Right renal cortex interstitium (tissue), 3 donors: ENCODE measurements at places on chromosomes 1 and 21. TPM values are rescaled to one million over a fixed set of nuclear protein-coding genes. Genes with fewer than 3 reads are reported as not detected.

WNT2B gene
- polyA plus RNA-seq: 1.8 TPM

CR2 gene
- 1.7 TPM for polyA plus RNA-seq

ACKR1 gene
- polyA plus RNA-seq: 0.31 TPM

CCNL2 gene
- polyA plus RNA-seq: 230 TPM

GNAT2 gene
- not detected for polyA plus RNA-seq

ELF3 gene
- 42.8 TPM for polyA plus RNA-seq

MPL gene
- 0.55 TPM for polyA plus RNA-seq

NHLH1 gene
- 0.06 TPM for polyA plus RNA-seq

SERINC2 gene
- polyA plus RNA-seq: 32.6 TPM

C1orf94 gene
- polyA plus RNA-seq: not detected

GABPA gene
- 48.3 TPM for polyA plus RNA-seq

RNF186 gene
- polyA plus RNA-seq: 0.28 TPM

CNN3 gene
- polyA plus RNA-seq: 421 TPM

DNA sequence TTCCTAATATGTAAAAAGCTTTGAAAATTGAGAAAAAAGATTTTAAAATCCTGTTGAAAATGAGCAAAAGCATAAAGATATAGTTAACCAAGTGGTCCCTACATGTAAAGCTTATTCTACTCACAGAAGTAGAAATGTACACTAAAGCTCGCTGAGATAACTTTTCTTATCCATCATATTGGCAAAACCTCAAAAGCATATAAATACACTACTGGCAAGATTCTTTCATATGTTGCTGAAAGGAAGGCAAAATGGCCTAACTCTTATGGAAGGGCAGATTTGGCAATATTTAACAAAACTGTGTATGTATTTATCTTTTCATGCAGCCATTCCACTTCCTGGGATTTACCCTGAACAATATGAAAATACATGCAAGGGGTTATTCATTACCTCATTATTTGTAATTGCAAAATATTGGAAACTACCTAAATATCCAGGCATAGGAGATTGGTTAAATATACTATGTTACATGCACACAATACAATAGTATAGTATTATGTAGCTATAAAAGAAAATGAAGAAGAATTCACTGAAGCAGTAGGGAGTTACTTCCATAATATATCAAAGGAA lies 43.2 kb upstream of the LYPLAL1 start:
- DNase-seq: no peak

DNA sequence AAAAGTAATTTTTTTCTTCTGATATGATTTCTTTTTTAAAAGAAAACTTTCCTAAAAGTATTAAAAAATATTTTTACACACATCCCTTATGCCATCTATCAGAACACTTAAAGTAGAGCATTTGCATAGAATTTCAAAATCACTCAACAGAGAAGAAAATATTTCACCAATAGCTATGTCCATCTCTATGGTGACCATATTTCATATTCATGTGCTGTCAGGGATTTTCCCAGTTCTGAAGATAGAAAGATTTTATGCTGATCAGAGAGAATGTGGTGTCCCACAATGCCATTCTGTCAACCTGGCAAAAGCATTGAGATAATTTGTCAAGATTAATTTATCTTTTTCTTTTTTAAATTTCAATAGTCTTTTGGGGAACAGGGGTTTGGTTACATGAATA lies 87.0 kb downstream of the C4BPA start:
- no peak for DNase-seq

DNA sequence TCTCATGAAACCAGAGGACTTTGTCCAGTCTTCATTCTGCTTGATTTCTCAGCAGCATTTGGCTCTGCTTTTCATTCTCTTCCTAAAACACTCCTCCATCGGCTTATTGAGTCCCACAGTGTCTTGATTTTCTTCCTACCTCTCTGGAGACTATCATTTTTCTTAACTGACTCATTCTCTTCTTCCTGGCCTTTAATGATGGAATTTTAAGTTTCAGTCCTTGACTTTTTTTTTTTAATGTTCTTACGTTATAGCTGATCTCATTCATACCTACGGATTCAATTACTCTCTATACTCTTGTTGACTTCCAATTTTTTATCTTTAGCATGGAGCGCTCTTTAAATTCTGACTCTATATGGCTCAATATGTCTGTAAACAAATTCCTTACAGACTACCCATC lies 111.1 kb downstream of the NEK7 start:
- DNase-seq: no peak

DNA sequence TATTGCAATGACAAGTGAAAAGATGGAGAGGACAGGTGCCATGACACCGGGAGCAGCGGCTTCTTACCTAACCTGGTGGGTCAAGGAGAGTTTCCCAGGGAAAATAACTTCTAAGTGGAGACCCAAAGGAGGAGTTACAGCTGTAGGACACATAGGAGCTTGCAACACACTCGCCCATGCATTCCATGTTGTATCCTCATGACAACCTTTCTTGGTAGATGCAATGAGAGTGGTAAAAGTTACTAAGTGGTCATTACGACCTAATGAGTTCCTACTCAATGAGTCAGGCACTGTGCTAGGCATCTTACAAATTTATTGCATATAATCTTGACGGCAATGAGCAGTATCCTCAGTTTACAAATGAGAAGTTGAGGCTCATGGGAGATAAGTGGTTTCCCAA lies 119.5 kb upstream of the HOOK1 start:
- no peak for DNase-seq

DNA sequence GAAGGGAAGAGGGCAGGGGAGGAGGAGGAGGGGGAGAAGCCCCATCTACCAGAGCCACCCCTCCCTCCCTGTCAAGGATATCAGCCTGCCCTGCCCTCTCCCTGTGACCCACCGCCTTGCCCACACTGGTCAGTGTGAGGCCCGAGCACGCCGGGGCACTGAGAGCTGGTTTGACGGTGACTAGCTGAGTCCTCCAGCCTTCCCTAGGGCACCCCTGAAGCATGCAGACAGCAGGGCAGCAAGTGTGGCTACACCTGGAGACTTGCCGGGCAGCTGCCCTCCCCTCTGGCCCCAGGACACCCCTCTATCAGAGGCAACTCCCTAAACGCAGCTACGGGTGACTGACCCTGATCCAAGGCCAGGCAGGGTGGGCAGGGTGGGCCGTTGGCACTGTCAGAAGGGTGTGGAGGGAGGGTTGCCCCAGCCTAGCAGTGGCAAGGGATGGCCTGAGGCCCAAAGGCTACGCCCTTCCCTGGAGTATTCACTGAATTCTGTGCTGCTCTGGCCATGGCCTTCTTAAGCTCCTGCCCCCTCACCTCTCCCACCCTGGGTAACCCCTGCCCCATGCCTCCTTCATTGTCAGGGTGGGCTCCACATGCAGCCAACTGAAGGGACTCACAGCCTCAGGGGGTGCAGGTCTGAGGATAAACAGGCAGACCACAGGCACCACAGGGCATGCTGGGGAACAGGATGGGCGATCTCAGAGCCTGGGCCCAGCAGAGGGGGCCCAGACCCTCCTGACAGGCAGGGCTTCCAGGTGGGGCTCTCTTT lies 19.6 kb downstream of the WNT9A start:
- no peak for DNase-seq

DNA sequence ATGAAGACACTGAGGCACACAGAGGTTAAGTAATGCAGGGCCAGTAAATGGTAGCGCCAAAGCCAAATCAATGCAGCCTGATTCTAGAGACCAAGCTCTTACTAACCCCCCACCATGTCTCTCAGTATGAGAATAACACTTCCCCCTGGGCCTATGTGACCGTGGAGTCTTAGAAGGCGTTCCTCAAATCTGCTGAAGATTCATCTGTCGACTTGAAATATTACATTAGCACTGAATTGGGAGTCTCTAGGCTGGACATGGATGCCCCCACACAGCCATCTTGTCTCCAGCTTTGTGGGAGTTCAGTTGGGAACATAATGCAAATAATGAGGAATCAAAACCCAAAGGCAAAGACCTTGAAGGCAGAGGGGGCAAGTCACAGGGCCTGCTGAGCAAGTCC lies 117.9 kb upstream of the HMGB4 start:
- no peak for DNase-seq

DNA sequence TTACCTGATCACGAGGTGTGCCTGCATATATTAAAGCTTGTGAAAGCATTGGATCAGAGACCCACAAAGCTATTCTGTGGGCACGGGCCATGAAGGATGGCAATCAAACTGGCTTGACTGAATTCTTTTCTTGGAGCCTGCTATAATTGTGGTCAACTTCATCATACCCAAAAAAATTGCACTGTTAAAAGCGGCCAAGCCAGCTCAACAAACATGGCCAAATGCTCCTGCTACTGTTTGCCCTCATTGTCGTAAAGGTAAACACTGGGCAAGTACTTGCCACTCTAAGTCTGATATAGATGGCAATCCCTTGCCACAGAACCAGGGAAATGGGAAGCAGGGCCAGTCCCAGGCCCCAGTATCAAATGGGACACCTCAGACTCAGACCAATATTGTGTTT lies 6.6 kb upstream of the GSTM5 start:
- DNase-seq: no peak

DNA sequence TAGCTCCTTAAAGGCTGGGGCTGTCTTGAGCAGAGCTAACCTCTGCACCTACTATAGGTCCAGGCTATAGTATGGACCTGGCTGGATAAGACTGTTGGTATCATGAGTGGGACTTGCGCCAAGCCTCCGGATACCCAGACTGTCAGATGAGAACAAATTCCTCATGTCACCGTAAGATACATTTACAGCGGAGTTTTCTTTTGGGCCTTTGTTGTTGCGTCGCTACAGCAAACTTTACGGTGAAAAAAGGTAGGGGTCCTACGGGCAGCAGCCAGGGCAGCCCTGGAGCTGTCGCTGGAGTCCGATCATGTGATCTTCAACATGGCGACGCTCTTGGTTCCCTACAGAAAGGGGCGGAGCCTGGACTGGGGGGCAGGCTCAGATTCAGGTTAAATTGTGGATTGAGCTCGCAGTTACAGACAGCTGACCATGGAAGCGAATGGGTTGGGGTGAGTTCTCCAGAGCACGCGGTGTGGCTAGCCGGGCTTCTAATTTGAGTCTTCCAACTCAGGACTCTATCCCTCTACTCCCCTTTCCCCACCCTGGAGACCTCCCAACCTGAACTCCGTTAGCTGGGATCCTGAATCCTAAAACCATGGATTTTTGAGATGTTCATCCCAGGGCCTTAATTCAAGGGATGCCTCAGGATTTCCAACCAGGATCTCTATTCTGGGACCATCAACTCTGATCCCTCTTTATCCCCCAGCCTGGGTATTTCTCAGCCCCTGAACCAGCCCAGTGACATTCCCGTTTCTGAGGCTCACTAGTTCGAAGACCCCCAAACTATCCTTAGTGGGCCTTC lies at the start of gene UROD:
Gene UROD, plus strand, starts transcription at position 418 of the 802 bp plus-strand sequence. Its CDS starts 12 bp downstream, at position 430.
- peak; percentile 85 for DNase-seq

- no peak for DNase-seq
Measured at GRCh38 chr1:203934651-203935050, 73.3 kb downstream of the SNRPE start.

- no peak for DNase-seq
Measured at GRCh38 chr1:164771041-164771618, 212.1 kb downstream of the PBX1 start.

DNA sequence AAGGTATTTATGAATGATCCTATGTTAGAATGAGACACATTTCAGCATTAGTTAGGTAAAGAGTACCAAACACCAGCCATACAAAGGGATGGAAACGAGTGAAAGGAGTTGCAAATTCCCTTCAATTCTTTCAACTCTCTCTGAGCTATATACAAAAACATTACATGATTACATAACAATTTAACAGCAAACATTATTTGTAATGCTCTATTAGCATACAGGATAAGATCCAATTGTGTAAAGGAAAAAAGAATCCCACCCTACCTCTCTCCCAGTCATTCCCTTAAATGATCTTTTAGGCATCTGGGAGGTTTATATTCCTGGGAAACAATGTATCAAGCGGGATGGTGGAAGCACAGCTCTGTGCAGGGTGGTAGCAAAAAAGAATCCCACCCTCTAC lies 117.9 kb downstream of the RHOU start:
- DNase-seq: no peak

DNA sequence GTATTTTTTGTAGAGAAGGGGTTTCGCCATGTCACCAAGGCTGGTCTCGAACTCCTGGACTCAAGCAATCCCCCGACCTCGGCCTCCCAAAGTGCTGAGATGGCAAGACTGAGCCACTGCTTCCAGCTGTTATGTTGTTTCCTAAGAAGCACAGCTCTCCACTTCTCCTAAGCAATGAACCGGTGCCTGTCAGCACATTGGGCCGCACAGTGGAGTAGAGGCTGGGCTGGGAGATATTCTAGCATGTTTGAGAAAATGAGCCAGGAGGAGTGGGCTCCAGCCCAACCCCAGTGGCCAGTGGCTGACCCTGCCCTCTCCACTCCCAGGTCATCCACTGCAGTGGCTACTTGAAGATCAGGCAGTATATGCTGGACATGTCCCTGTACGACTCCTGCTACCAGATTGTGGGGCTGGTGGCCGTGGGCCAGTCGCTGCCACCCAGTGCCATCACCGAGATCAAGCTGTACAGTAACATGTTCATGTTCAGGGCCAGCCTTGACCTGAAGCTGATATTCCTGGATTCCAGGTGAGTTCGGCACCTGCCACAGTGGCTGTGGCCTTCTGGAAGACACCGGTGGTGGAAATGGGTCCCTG lies 27.0 kb downstream of the SIM2 start:
- no peak for DNase-seq

GRCh38 chr1:38203441-38203840 lies 156.8 kb upstream of the POU3F1 start:
- DNase-seq: no peak

DNA sequence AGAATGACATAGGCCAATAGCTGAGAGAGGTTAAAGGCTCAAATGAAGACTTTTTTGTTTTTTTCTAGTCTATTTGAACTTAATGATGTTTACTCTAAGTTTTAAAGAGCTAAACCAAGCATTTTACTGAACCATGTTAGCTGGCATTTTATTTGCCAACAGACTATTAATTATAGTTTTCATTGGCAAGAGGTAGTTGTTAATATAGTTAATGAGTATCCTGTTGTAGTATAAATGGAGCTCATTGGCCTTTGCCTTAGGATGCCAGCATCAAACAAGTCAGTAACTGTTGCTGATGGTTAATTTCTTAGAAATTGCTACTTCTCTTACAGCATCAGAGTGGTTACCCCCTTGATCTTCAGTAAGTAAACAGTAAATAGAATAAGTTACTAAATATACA lies 339.0 kb upstream of the B3GALT2 start:
- no peak for DNase-seq

GRCh38 chr1:68120136-68120791 lies 69.8 kb upstream of the DIRAS3 start:
- peak; percentile 70 for DNase-seq

DNA sequence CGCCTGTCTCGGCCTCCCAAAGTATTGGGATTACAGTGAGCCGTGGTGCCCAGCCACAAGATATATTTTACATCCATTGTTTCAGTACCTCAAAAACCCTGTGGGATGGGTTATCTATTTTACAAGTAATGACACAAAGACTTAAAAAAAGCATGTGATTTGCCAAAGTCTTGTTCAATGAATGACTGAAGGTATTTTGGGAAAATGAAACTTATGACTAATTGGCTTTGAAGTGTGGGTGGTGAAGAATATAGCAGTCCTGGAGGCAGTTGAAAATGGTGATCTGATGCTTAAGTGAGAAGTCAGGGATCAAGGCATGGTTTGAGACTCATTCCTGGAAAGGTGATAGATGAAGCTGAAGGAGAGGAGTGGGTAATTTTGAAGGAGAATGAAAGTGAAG lies 3.0 kb downstream of the SWT1 start:
- no peak for DNase-seq
